ENCODE measurements at places on chromosomes 4 and X.

DNA sequence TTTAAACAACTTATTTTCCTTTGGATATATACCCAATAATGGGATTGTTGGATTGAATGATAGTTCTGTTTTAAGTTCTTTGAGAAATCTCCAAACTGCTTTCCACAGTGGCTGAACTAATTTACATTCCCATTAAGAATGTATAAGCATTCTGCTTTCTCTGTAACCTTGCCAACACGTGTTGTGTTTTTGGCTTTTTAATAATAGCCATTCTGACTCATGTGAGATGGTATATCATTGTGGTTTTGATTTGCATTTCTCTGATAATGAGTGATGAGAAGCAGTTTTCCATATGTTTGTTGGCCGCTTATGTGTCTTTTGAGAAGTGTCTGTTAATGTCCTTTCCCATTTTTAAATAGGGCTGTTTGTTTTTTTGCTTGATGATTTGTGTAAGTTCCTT is 155.6 kb upstream of the PITX2 start:
- DNase-seq, result no peak

GRCh38 chrX:13694359-13694758 is 5.4 kb downstream of the RAB9A start:
- no peak for DNase-seq

DNA sequence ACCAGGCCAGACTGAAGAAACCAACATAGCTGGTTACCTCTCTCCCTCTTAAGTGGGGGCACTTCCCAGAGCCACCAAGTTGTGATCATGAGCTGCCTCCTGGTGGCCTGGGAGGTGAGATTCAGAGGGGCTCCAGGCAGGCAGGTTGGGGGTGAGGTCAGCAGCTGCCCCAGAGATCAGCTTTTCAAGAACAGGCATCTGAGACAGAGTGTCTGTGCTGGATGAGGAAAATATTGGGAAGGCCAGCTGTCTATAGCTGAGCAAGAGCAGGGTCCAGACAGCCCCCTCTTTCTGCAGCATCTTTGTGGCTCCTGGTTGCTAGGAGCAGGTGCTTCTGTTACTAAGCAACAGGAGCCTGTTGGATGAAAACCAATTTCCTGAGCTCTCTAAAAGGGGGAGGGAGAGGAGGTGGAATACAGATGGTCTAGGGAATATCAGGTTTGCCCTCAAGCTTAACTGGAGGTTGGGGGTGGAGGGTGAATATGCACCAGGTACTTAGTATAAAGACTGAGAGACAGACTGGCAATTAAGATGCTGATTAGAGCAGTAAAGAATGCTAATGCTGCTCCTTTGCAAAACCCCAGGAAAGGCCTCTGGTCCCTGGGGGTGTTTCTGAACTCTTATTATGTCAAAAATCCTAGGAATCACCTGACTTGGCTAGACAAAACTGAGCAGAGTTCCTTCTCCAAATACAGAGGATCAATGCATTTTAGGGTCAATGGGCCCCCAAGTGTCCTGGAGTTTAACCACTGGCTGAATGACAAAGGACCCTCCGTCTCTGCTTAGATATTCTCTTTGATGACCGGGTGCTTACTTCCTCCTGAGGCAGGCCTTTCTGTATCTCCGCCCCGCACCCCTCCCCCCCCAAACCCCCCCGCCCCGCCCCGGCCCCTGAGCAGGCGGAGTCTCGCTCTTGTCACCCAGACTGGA is 21.4 kb downstream of the ZCCHC13 start:
- peak; percentile 54 for DNase-seq

- no peak for DNase-seq
These were observed 9.2 kb downstream of the MAMLD1 start for GRCh38 chrX:150372280-150372679.

DNA sequence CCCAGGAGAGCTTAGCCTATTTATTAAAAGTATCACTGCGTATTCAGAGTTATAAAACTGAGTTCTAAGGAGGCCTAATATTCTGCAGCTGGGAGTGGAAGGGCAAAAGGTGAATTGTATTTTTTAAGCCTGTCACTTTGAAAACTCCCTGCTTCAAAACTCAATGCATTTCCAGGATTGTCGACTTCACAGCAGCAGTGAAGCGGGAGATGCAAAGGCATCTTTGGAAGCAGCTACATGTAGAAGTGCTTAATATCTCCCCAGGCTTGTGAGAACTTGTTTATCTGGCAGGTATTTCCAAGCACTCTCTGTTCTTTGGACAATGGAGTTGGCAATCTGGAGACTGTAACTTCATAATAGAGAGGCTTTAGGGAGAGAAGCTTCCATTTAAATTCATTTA is 717.5 kb upstream of the SLIT2 start:
- DNase-seq, result no peak

DNA sequence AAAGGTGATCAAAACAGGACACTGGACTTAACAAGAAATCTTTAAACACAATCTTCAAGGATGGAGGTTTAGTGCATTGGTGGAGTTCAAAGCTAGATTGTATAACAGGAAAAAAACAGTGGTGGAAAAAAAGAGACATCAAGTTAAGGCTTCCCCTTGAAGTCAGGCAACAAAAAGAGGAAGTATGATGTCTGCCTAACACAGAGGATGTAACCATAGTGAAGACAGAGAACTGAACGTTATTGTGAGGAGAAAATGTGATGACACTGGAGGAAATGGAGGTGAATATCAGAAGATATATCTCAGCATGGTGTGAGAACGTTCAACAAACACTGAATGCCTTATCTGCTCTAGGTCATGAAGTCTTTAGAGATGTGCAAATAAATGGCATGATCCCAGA is 192.4 kb upstream of the AR start:
- no peak for DNase-seq

DNA sequence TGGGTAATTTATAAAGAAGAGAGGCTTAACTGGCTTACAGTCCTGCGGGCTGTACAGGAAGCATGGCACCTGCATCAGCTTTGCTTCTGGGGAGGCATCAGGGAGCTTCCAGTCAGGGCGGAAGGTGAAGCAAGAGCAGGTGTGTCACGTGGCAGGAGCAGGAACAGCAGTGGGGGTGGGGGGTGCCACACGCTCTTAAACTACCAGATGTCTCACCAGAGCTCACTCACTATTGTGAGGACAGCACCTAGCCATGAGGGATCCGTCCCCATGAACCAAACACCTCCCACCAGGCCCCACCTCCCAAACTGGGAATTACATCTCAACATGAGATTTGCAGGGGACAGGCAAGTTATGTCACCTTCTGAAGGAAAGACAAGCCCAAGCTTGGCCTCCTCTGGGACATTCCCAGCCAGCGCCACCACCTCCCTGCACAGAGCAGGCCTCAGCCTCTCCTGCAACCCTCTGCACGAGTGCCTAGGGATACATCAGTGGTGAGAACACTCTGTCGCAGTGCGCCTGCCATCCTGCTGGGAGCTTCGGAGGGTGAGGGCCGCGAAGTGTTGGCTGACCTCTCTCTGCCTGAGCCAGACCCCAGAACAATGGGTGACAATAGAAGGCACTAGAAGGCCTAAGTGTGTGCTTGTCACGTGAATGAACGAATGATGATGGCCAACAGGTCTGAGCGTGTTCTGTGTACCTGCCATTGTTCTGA is 244.3 kb downstream of the EVC2 start:
- DNase-seq, result no peak

DNA sequence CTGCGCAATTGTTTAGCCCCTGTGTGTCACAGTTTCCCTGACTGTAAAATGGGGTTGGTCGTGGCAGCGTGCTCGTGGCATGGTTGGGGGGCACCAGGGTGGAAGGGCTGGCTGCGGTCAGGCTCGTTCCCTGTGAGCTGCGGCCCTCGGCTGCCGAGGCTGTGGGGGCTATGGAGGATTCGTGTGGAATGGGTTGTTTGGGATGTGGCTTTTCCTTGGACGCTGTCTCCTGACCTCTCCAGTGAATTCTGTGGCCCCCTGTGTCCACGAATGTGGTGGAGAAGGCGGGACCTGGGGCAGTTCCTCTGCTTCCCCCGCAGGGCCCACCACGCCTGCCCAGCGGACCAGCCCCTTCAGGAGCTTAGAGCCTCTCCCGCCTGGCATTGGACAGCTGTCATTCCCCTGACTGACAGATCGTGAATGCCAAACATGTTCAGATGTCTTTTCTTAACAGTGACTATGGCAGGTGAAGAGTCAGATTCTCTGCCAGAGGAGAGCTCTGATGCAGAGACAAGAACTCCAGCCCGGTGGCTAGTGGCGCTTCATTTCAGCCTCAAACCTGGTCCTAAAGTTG is 17.2 kb upstream of the HGFAC start:
- no peak for DNase-seq

- no peak for DNase-seq
These were observed 19.9 kb upstream of the CLDN34 start for GRCh38 chrX:9947131-9947794.

DNA sequence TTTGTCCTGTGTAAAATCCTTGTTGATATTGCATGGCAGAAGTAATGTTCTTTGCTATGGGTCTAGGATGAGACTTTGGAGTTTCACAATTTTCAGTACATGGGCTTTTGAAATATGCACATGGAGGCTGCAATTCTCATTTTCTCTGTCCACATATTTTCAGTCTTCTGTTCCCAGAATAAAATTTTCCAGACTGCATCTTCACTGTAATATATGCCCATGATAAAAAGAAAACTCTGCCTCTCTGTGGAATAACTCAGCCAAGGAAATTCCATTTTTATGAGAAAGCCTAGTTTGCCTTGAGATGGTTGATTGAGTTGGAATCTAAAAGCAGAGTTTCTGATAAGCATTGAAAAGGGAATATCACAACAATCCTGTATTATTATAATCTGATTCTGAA is 601.4 kb upstream of the AADAT start:
- no peak for DNase-seq

DNA sequence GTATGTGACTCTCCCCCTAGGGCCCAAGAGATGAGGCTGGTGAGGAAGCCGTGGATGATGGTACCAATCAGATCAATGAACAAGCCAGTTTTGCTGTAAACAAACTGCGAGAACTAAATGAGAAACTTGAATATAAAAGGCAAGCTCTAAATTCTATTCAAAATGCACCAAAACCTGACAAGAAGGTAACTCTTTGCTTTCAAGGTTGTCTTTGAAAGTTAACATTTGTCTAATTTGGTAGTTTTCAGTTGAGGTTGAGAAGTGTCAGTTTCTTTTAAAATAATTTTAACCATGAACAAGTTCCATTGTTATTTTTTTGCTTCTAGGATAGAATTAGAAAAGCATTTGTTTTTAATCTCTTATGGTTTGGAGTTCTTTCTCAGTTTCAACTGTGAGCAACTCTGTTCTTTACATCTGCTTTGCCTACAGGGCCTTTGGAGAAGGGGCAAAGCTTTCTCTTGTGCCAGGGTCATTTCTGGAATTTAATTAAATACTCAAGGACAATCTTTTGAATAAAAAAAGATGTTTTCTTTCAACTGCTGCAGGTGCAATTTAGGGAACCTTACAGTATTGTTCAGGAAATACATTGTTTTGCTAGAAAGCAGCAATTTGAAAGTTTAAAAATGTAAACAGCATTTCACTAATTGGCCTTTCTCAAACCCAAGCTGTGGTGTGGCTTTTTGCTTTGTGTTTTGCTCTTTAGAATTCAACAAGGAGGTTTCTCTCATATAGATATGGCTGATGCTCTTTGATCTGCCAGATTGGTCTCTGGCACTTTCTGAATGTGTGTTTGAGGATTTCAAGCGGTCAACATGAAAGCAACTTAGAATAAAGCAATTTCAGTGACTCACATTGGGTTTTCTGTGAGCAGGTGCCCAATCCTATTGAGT is 62.9 kb downstream of the LRP2BP start:
- no peak for DNase-seq

DNA sequence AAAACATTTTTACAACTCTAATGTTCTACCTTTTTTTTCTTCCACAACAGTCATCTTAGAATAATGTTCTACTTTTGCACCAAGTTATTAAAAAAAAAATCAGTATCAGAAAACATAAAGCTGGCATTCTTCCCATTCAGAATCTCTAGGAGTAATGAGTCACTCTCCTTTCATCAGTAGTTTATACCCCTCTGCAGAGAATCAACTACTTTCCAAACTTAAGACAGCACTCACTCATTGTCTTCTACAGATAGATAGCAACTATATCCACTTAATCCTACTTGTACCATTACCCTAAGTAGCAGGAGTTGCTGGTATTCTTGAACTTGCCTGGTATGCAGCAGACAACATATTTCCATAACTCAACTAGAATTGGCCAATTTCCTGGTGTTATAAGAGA is 3.2 kb downstream of the TIGD4 start:
- DNase-seq, result no peak

DNA sequence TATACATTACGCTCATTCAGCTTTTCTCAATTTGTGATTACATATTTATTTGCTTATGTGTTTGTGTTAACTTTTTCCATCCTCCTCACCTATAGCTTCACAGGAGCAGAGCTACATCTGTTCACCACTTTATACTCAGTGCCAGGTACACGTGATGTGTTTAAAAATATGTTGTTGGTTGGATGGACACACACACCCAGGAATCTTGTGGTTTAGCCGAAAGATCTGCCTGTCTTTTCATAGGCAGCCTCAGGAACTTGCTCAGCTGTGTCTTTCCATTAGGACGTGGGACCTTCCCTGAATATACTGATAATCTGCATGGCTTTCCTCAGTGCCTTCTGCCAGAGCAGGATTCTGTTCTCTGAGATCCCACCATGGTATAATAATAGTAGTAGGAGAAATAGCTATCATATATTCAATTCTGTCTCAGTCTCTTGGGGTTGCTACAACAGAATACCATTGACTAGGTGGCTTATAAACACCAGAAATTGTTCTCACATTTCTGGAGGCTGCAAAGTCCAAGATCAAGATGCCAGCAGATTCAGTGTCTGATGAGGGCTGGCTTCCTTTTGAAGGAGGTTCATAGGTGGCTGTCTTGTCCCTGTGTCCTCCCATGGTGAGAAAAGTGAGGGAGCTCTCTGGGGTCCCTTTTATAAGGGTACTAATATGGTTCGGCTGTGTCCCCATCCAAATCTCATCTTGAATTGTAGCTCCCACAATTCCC is 50.0 kb upstream of the SOD3 start:
- no peak for DNase-seq

DNA sequence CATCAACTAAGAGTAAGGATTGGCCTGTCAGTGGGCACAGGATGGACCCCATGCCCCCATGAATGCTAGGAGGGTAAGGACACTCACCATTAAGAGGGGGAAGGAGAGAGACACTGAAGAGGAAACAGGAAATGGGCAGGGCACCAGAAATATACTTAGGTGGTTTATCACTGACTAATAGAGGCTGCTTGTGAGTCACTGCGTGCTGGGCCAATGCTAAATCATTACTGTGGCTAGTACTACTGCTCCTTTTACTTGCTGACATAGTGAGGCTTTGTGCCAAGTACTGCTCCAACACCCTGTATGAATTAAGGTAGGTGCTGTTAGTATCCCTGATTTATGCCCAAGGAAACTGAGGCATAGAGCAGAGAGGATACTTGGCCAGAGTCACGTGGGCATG is 130.4 kb upstream of the FRMPD4 start:
- DNase-seq, result no peak

DNA sequence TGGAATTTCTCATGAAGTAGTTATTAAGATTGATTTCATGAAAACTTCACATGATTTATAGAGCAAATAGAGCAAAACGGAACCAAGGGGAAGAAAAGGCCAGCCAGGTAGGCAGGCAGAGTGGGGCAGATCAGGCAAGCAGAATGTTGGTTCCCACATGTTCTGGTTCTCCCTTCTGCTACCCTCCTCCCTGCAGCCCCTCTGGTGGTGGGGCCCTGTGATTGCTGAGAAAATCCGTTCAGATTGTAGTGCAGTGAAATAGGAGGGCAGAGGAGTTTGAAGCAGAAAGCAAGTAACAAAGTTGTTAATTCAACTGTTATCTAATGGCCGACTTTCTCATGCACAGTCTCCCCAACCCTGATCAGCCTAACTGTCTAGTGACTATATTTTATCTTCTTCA is 185.3 kb downstream of the MID1IP1 start:
- DNase-seq, result no peak

GRCh38 chr4:102218656-102219055 is 126.6 kb downstream of the SLC39A8 start:
- DNase-seq, result no peak

Data from ecto neural progenitor cell (in vitro differentiated cells).